ENCODE measurements at places on chromosomes 12 and 14.
A peak's percentile ranks its signal among the peaks of the same experiment; 100 is the strongest.

DNA sequence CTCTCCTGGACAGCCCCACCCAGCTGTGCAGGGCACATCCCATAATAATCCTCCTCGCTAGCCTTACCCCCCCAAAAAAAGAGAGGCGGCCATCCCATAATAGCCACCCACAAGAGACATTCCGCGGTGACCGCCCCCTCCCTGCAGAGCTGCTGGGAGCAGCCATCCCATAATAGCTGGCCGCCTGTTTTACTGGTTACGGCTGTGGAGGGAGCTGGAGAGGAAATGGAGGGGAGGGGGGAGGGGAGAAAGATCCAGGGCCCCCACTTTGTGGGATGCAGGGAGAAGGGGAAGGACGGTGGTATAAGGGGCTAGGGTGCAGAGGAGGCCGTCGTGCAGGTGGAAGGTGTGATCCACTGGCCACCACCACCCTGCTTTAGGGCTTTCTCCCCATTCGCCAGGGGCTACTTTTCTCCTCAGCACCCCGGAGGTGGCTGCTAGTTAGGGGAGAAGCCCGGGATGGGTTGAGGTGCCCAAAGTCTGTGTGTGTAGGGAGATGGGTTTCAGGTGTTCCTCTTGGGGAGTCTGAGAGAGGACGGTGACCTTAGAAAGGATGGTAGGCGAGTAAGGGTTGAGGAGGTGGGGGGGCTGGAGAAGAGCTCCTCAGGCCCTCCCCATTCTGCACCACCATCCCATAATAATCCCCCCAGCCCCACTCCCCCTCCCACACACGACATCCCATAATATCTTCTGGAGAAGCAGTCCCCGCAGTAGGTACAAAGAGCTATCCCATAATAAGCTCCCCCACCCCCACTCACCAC lies 6.0 kb upstream of the CHD4 start:
- DNase-seq: peak; percentile 85

GRCh38 chr14:58663494-58664111 lies 25.8 kb downstream of the DACT1 start:
- DNase-seq: peak; percentile 94

DNA sequence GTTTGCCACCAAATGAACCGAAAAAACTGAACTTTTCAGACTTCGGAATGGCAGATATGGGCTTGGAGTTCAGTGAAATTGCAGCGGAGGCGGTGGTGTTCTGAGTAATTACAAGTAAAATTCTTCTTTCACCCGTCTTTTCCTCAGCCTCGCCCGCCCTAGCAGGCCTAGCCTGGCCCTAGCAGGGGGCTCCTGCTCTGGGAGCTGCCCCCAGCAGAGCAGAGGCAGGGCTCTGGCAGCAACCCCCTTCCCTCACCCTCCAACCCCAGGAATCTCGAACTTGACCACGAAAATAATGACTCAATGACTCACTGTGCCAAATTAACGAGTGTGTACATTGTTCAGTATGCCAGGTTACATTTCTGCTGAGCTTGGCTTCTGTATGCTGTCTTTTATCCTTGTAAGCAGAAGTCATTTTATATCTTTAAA lies 1.1 kb downstream of the PAPLN start:
- peak; percentile 86 for DNase-seq

GRCh38 chr12:6684609-6685008 lies 4.6 kb downstream of the ZNF384 start:
- DNase-seq: peak; percentile 47

DNA sequence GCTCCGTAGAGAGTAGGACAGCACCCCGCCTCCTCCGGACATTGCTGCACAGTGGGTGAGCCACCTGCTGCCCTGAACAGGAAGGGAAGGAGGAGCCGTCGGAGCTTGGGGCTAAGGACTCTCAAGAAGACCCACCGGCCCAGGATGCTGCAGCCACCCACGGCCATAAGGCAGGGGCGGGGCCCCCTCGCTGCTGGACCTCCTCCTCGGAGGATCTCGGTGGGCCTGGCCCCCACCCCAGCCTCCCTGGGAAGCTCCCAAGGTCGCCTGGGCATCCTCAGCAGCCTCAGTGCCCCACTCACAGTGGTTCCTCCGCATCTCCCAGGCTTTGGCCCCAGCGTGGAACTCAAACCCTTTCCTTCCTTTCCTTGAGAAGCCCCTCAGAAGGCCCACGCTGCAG lies 68.6 kb upstream of the DIO3 start:
- no peak for DNase-seq

GRCh38 chr14:105943973-105944602 lies 417.7 kb downstream of the TMEM121 start:
- DNase-seq: no peak

DNA sequence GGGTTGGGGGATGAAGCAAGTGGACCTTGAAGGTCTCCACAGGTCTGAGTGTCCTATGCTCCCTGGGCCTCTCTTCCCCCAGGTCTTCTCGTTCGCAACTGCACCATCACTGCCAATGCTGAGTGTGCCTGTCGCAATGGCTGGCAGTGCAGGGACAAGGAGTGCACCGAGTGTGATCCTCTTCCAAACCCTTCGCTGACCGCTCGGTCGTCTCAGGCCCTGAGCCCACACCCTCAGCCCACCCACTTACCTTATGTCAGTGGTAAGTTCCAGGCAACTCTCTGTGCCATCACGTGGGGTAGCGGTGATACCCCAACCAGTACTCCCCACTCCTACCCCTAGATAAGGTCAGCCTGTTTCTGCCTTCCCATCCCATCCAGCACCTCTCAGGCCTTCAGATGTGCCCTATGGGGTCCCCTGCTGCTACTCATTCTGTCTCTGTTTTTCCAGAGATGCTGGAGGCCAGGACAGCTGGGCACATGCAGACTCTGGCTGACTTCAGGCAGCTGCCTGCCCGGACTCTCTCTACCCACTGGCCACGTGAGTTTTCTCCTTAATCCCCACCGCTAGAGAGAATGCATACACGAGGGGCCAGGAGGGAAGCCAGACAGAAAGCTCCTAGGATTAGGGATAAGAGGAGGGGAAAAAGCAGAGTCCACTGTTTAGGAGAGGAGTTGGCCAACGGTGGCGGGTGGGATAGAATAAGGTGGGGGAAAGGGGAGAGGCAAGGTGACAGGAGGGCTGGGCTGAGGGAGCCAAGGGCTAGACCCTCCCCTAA lies 1.6 kb upstream of the TAPBPL start:
- no peak for DNase-seq

DNA sequence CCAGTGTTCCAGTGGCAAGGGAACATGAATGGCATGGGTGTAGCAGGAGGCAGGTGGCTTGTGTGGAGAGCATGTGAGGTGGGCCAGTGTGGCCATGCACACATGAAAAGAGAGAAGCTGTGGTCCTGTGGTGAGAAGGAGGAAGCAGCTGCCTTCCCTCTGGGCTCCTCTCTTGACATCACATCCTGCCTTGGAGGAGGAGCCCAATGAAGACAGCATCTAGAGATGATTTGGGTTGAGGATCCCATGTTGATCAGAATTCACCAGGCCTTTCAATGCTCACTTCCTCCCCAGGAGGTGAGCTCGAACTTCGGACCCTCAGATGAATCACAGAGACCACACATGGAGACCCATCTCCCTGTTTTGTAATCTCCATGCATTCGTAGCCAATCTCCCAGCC lies 82.6 kb downstream of the LRRC74A start:
- no peak for DNase-seq

GRCh38 chr14:59570122-59570521 lies 6.5 kb downstream of the CCDC175 start:
- no peak for DNase-seq

DNA sequence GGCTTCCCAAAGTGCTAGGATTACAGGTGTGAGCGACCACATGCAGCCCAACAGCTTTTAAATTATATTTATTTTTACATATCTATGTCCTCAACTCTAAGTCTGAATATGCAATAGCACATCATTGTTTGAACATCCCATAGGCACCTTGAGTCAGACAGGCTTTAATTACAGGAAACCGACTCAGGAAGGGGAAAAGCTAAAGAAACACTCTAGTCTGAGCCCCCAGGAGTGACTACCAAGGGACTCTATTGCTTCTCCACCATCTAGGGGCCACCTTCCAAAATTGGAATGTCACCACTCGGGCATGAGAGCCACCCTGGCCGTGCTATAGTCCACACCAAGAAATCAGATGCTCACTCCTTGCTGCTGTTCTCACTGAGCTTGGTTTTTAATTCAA lies 14.0 kb upstream of the MFAP5 start:
- no peak for DNase-seq

DNA sequence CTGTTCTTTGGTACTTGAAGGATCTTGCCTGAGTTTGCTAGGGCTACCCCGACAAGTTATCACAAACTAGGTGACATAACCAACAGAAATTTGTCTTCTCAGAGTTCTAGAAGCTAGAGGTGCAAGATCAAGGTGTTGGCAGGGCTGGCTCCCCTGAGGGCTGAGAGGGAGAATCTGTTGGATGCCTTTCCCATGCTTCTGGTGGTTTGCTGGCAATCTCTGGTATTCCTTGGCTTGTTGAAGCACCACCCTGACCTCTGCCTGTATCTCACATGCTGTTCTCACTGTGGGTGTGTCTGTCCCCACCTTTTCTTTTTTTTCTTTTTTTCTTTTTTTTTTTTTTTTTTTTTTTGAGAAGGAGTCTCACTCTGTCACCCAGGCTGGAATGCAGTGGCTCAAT lies 81.2 kb downstream of the VCPKMT start:
- DNase-seq: no peak

- no peak for DNase-seq
These were observed 17.6 kb downstream of the BDKRB1 start for GRCh38 chr14:96273629-96274028.

DNA sequence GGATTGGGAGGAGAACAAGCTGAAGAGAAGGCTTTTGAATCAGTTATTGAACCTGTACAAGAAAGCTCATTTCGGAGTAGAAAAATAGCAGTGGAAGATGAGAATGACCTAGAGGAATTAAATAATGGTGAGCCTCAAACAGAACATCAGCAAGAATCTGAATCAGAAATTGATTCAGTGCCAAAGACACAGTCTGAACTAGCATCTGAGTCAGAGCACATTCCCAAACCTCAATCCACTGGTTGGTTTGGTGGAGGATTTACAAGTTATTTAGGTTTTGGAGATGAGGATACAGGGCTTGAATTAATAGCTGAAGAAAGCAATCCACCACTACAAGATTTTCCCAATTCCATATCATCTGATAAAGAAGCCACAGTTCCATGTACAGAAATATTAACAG lies 13.5 kb downstream of the MIA2 start:
- DNase-seq: peak; percentile 78

DNA sequence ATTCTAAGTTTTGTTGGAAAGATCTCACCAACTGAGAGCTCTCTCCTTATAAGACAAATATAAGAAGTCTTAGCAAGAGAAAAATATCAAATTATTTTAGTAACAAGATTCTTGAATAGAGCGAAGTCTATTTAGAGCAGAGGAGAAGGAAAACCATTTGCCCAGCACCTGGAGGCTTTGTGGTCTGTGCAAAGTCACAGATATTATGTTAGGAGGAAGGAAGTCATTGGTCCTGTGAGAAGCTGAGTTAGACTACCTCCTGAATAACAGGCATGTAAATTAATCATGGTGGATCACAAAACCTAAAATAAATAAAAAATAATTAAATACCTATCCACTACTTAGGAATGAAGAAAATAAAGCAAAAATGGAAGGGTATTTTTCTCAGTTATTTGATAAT lies 38.4 kb upstream of the ATXN7L3B start:
- no peak for DNase-seq

DNA sequence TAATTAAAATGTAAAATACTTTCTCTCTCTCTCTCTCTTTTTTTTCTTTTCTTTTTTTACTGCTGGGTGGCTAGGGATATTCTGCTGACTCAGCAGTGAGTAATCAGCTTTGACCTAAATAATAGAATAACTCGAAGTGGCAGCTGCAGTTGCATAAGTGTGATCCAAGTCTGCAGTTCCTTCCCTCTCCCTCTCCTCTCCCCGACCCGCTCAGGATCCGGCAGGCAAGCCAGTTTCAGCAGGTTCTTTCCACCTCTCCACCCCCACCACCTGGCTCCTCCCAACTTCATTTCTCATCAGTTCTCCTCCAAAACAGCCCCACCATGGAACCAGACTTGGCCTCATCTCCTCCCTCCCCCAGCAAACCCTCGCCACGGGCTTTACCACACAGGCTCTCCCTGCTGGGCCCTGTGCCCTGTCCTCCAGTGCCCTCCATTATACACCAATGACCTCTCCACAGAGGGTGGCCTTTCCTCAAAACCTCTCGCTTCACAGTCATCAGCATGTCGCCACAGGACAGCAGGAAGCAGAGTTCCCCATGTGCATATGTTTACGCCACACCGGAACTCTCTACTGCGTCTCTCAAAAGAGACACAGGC lies 22.4 kb downstream of the SLC7A8 start:
- peak; percentile 43 for DNase-seq

GRCh38 chr14:90296641-90297040 lies 35.1 kb downstream of the NRDE2 start:
- no peak for DNase-seq

- DNase-seq: no peak
These were observed 109.1 kb downstream of the C12orf50 start for GRCh38 chr12:87920139-87920538.

DNA sequence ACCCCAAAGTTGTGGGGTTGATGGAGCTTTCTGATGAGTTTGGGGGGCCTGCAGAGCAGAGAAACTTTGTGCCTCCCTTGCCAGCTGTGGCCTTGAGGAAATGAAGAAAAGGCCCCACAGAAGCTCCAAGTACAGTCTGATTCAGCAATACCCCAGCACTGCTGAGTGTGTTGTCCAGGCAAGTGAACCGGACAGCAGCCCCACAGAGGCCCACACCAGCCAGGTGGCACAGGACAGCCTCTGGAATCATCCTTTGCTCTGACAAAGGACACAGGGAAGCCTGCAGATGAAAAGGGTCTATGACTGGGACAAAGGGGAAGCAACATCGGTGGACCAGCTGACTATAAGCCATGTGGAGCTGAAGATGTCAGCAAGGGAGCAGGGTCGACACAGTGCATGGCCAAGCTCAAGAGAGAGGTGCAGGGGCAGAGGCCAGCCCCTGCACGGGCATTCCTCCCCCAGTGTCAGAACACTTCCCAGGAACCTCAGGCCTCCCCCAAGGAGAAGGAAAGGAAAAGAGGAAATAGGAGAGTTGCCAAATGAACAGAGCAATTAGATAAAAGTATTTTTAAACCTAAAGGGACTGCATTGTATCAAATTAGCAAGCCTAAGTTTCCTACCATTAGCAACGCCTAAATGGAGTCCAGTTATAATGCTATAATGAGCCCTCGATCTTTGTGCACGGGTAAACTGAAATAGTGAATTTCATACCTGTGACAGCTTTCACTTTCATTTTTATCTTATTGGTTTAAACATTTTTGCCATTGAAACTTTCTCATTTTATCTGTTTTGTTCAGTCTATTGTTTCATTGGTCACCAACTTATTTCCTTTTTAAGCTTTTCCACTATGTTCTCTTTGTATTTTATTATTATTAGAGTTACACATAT lies 46.3 kb upstream of the PTGDR start:
- no peak for DNase-seq

GRCh38 chr14:90970167-90970600 lies 90.3 kb downstream of the RPS6KA5 start:
- peak; percentile 44 for DNase-seq

DNA sequence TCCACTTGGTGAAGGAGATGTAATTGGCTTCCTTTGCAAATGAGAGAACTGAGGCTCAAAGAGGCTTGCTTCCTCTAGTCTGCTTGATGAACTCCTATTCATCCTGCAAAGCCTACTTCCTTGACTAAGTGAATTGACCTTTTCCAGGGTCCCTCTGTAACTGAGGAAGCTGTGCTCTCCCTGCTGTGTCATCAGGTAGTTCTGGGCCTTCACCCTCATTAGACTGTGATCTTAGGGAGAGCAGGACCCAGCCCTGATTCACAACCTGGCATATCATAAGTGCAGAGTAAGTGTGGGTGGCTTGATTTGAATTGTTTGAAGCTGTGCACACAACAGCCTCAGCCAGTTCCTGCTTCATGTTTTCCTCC lies 16.3 kb downstream of the ASB2 start:
- no peak for DNase-seq

All from EL (cell line).